ENCODE measurements at places on chromosomes 7 and 10.

GRCh38 chr10:5481121-5481520, 18.2 kb downstream of the CALML5 start:
- DNase-seq = no peak

- DNase-seq = no peak
These were observed 65.7 kb upstream of the STRIP2 start for GRCh38 chr7:129368389-129368986.

DNA sequence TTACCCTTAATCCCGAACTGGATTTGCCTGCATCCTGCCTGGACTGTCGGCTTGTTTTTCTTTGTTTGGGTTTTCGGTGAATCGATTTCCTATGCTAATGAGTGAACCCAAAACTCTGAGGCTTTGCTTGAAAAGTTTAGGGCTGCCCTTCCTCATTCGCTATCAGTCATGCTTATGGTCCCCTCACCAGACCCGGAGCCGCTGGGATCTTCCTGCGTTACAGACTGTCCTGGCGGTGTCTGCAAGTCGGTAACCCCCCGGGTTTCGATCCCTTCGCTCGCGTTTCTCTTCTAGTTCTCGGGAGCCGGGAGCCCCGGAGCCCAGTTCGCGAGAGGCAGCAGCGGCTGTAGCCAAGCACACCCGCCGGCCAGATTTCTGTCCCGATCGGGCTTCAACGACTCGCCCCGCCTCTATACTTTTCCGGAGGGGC, 2.2 kb downstream of the EMX2 start:
- no peak for DNase-seq

DNA sequence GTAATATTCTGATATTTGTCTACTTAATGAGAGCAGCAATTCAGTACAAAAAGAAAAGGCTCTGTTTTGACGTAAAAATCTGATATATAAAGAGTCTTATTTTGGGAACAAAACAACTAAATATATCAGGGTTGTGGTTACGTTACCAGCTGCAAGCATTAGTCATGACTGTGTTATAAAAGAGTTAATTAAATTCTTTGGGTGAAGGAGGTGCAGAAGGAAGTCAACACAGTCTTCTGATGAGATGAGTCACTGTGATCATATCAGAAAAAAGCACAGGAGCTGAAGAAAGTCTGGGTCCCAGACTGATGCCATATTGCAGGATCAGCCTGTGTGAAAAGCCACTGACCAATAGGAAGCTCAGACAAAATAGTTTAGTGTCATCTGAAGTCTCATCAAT, 234.3 kb upstream of the TEX47 start:
- DNase-seq = no peak

DNA sequence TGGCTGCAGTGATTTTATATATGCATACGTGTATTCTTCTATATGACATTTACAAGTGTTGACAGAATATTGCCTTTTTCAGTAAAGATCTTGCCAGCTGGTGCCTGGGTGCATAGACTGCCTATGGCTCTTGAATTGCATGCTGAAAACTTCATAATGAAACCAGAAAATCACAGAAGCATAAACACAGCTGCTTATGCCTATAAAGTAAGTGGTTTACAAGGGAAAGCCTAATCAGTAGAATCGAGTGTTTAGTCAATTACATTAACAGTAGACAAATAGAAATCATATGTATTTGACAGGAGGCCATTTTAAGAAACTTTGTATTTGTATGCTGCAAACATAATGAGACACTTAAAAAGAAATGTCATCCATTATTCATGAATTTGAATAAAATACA, 82.5 kb downstream of the TMEM168 start:
- DNase-seq = no peak

- no peak for DNase-seq
These were observed 17.7 kb downstream of the CACNB2 start for GRCh38 chr10:18157881-18158280.

DNA sequence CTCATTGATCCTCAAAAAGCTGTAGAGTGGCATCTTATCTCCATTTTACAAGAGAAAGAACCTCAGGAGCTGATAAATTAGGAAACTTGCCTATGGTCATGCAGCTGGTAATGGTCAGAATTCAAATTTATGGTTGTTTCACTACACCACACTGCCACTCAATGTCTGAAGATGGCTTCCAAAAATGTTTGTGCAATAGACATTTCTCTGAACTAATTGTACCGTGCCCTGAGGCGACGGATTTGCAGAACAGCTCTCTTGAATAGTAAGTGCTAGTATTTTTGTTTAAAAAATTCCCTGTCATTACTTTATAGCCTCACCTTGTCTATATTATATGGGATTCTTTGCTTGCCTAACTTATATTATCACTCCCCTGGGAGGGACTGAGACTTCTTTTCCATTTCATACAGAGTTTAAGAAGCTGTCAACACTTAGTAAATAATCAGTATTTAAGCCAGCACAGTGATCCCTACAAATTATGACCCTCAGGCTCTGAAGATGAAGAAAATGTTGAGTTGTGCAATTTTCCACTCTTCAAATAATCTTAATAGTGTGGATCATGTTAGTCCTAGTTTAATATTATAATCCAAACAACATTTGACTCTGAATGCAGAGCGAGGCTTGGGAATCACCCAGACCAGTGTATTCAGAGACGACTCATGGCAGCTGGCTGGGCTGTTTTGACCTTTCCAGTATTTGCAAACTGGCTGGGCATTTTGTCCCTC, 346.6 kb downstream of the PTEN start:
- DNase-seq = no peak

DNA sequence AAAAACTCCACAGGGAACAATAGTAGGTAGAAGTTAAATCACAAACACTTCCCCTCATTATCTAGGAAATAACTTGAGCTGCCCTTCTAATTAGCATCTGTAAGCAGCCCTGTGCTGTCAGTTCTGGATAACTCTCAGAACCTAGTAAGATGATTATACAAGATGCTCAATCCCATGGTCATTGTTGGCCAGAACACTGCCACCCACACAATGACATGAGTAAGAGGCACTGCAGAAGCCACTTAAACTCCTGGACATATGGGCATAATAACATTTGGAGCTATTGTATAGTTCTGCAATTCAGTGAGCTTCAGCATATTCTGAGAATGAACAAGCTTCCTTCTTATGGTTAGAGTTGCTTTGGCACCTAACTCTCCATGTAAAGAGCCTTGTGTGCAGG, 153.8 kb downstream of the PLPP4 start:
- DNase-seq = no peak

DNA sequence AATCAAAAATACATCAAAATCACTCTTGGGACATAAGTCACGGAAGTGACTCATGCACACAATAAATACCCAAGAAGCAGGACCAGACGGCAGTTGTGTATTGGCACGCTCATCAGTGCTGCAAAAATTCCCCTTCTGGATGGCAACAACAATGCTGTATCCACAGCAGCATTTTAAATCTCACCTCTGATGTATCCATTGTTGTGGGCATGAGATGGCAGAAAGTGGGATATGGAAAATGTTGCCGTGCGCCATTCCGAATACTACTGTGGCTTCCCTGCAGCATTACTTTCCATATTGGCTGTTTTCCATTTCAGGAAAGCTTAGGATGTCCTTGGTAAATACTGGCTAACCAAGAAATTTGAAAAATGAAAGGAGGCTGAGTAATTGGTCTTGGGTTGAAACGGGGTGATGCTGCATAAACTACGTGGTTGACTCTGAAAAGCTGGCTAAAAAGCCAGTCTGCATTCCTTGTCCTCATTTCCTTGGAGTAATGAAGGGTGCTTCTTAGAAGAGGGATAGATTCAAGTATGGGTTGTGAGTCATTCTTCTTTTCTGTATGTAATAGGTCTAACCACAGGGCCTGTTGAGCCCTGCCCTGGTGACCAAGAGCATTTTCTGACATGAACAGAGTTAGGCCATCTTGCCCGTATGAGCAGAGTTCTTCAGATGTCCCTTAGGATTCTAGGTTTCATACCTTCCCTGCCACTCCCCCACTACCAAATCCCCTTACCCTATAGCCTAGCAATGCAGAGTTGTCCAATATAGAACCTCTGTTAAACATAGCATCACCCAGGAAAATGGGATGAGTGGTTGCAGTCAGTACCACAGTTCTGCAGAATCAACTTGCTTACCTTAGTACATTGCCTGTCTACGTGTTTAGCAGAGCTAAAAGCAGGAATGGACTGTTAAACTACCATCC, 36.3 kb upstream of the TOMM7 start:
- DNase-seq = no peak

- no peak for DNase-seq
These were observed 392 bp upstream of the UCN3 start for GRCh38 chr10:5364374-5364773.

Data from stimulated activated CD8-positive, alpha-beta memory T cell treated with anti-CD3 and anti-CD28 coated beads, Interleukin-4, amount 100 ng/mL, for 24 hours (primary cell).